ENCODE measurements at places on chromosomes 16 and 17.
A peak's percentile ranks its signal among the peaks of the same experiment; 100 is the strongest.

DNA sequence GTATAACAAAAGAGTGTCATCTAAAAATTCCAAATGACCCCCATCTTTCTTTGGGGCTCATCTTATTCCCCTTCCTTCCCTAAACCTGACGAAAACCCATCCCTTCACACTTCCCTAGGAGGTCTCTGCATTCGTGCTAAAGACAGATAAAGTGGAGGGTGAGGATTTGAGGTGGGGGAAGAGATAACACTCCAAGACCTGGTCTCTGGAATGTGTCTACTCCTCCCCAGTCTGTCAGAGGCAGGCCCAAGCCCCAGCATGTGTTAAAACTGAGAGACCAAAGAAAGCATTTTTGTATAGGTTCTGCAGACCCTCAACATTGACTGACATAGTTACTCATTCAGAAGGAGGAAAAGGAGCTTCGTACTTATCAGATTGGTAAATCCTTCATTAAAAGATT, 11.0 kb upstream of the LHX1 start:
- DNase-seq, result no peak

DNA sequence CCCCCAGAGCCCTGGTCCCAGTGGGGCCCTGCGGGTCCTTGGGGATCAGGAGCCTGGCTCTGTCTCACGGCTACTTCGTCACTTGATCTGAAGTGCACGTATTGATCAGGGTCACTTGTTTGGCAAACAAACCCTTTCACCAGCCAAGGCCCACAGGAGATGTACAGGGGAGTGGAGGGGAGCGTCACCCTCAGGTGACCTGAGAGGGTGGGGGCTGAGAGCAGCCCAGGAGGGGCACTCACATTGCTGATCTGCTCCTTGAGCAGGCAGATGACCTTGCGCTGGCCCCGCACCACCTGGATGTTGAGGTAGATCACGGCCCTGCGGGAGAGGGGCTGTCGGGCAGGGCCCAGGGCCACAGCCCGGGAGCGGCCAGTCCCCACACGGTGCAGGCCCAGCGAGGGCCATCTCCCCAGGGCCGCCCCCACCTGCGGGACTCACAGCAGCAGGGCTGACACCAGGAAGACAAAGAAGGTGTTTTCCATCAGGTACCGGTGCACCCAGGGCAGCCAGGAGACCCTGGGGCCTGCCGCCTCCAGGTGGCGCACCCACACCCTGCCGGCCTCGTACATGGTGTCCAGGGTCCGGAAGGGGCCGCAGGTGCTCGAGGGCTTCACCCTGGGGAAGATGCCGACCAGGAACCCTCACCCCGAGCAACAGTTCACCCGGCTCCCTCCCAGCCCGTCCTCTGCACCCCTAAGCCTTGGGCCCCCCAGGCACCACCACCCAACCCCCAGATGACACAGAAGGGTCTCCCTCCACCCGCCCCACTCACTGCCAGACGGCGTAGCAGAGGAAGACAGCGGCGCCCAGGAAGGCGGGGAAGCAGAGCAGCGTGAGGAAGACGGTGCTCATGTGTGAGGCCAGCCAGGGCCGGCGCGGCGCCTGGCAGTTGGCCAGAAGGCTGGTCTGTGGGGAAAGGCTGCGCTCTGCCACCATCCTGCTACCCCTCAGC, 11.3 kb downstream of the TMC6 start:
- no peak for DNase-seq

GRCh38 chr16:57645691-57646387, 17.4 kb downstream of the ADGRG1 start:
- no peak for DNase-seq

DNA sequence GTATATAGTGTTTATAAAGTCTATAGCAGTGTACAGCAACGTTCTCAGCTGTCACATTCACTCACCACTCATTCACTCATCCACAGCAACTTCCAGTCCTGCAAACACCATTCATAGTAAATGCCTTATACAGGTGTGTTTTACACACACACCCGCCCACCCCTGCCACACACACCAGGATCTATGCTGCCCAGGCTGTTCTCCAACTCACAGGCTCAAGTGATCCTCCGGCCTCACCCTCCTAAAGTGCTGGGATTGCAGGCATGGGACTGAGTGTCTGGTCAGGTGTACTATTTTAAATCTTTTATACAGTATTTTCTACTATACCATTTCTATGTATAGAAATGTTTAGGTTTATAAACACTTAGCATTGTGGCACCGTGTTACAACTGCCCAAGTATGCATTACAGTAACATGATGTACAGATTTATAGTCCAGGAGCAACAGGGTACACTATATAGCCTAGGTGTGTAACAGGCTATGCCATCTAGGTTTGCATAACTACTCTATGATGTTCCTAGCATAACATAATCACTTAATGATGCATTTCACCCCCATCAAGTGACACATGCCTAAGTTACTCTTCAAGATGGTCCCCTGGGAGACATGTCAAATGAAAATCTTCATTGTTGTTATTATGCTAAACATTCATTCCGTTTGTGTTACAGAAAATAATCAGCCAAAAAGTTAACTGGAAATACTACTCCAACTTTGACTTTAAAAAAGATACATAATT, 42.5 kb downstream of the CREBBP start:
- no peak for DNase-seq

DNA sequence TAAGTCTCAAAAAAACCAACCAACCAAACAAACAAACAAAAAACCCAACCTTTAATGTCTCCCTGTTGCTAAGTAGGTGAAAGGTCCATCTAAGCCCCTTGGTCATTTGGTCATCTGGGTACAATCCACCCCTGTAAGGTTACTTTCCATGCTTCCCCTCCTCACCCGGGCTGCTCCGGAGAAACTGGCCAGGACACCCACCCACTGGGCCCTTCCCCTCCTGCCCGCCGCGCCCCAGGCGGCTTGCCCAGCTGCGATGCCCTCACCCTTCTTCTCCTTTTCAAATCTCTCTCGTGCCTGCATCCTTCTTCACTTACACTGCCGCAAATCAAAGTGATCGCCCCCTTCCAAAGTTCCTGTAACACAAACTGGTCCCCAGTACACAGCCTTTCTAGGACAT, 2.0 kb downstream of the NTAN1 start:
- no peak for DNase-seq

DNA sequence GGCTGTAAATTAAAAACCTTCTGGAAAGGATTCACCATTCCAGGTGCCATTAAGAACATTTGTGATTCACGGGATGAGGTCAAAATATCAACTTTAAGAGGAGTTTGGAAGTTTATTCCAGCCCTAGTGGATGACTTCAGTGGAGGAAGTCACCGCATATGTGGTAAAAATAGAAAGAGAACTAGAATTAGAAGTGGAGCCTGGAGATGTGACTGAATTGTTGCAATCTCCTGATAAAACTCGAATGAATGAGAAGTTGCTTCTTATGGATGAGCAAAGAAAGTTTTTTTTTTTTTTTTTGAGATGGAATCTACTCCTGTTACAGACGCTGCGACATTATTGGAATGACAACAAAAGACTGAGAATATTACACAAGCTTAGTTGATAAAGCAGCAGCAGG, 26.7 kb downstream of the CCL4 start:
- DNase-seq, result no peak

GRCh38 chr16:4347765-4348509, 3.2 kb downstream of the PAM16 start:
- no peak for DNase-seq

- no peak for DNase-seq
These were observed 15.5 kb downstream of the GFOD2 start for GRCh38 chr16:67703626-67704025.

DNA sequence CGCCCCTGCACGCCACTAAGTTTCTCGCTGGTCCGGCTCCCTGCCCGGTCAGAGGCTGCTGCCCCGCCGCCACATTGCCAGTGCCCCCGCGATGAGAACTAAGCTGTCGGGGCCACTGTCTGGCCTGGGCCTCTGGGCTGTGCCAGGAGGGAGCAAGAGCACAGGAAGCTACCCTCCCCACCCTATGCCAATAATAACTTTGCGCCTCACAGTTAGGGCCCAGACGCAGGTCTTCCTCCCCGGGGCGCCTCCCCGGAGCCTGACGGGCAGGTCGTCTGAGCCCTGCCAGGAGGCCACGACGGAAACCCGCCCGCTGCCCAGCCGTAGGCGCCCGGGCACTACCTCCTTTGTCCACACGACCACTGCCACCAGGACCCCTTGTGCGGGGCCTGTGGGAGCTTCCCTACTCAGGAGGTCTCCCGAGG, 1.5 kb downstream of the ZFPM1 start:
- no peak for DNase-seq

GRCh38 chr17:74796866-74797265, 20.7 kb upstream of the NAT9 start:
- no peak for DNase-seq

DNA sequence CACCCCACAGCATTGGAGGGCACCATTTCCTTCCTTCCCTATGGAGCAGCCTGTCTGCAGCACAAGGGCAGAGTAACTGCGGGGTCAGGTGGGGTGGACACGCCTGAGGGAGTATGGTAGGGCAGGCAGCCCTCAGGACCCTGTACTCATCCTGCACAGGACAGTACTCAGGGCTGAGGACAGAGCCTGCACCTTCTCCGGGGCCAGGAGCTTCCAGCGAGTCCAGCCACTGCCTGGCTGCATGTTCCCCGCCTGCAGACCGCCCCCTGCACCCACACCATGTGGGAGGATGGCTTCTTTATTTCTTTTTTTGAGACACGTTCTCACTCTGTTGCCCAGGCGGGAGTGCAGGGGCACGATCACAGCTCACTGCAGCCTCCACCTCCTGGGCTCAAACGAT, 47.6 kb upstream of the CDC42EP4 start:
- DNase-seq, result no peak

DNA sequence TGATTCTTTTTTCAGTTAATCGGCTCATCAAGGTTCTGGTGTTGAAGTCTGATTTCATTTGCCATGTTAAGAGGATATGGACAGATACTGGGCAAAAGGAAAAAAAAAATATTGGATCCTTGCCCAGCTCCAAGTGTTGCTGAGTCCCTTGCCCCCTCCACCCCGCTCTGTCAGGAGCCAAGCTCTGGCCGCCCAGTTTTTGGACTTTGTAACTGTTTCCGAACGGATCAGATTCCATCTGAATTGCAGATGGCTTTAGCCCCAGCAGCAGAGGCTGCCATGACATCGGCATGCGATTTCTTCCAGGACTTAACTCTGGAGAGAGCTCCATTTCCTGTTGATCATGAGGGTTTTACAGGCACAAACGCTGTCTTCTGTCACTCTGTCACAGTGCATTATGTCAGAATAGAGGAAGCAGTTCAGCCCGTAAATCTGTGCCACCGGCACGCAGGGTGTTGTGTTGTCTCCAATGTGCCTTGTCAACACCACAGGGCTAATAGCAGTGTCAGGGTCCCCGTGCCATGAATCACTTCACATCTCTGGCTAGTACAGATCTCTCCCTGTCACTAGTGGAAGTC, 615.6 kb downstream of the MAF start:
- DNase-seq, result no peak

DNA sequence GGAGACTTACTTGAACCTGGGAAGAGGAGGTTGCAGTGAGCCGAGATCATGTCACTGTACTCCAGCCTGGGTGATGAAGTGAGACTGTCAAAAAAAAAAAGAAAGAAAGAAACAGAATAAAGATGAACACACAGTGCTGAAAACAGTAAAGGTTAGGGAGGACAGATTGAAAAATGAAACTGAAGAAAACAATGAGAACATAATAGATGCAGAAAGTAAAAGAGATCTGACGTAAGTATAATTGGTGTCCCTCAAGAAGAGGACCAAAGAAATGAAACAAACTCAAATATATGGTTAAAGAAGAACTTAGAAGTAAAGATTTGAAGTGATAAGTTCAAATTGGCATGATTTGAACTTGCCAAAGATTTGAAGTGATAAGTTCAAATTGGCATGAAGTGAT, 7.1 kb downstream of the DCAF7 start:
- DNase-seq, result no peak

- no peak for DNase-seq
These were observed 648 bp upstream of the ERCC4 start for GRCh38 chr16:13919330-13919682.

DNA sequence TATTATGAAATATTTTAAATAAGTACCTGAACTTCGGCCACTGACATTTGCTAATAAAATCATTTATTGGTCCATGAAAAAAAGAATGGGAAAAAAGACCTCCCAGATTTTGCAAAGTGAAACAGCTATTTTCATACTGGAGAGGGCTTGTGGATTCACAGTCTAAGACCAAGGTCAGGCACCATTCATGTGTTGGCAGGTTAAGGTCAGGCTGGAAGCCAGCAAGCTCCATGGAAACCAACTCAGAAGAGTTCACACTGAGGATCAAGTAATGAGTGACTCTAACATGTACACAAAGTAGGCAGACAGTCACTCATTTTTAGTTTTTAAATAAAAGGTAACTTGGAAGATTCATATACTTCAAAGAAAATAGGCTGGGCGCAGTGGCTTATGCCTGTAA, 3.4 kb downstream of the DNAJA2 start:
- DNase-seq, result no peak

GRCh38 chr17:29219378-29220047, 27.1 kb upstream of the CRYBA1 start:
- peak; percentile 73 for DNase-seq
